ENCODE measurements at places on chromosomes 2 and 18.

- DNase-seq = no peak
Measured at GRCh38 chr18:74288730-74289129, 3.0 kb downstream of the CYB5A start.

DNA sequence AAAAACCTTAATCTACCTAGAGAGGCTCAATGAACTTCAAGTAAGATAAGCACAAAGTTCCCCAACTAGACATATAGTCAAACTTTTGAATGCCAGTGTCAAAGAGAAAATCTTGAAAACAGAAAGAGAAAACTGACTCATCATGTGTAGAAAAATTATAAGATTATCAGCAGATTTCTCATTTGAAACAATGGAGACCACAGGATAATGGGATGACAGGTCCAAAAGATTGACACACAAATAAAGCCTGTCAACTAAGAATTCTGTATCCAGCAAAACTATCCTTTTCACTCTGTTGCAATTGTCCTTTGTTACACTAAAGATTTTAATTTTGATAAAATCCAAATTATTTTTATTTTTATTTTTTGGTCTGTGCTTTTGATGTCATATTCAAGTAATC lies 61.6 kb downstream of the COPS8 start:
- no peak for DNase-seq

DNA sequence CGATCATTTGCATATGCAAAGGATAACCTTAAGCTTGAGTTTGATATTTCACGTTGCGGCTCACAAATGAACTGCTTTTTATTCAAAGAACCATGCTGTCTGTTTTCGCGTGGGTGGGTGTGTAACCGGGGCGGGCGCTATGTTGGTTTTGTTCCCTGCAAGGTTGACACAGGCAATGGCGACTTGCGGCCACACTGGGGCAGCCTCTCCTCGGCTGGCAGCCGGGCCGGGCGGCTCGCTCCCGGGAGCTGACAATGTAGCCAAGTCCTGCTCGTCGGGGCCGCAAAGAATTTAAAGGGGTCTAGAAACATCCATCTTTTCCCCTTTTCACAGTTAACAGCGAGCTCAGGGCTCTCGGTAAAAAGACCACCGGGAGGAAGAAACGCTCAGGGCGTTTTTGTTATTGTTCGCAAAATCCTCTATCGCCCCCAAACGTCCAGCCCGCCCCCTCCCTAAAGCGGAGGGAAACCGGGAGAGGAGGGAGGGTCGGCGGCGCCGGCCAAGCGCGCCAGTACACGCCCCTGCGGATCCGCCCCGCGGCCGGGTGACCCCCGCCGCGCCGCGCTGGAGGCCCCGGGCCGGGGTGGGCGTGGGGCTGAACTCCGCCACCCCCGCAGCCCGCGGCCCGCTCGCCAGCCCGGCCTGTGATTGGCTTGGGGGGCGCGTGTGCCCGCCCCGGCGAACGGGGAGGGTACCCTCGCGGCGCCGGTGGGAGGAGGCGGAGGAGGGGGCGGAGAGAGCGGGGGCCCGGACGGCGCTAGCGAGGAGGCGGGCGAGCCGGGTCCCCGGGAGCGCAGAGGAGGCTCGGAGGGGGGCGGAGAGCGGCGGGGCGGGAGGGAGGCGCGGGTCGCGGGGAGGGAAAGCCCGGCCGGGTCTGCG lies at the start of gene NEDD4L:
Gene NEDD4L (plus strand): TSS at position 736 of the 879 bp plus-strand sequence. CDS start 435 bp downstream, outside the sequence.
- DNase-seq = peak; percentile 11

GRCh38 chr2:161418715-161419637 lies 2.9 kb downstream of the TBR1 start:
- DNase-seq = no peak

DNA sequence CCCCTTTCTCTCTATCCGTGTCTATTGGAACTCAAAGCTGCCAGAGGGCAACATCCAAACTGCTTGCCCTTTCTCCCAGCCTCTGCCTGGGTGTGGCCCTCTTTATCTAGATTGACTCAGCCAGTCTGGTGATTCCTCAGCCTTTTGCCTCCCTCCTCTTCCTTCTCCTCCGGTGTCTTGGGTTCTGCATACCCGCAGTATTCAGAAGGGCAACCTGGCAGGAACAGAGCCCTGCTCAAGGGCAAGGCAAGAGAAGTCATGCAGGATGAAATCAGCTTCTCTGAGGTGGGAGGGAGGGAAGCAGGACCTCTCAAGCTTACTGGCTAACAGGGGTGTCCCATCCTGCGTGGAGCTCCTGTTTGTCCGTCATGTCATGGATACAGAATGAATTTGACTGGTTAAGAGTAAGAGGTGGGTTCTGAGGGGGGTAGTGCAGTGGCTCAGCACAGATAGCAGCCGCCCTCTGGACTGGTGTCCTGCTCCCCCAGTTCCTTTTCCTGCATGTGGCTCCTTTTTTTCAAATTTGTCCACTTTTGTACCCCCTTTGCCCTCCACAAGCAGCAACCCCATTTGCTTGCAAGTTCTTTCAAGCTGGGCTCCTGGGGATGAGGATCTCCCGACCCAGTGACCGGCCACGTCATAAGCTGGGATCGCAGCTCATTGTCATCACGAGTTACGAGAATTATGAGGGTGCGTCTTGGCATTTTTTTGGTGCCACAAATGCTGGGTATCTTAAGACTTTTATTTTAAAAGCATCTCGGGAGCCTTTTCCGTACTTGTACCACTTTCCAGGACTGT lies 154.1 kb downstream of the FHOD3 start:
- no peak for DNase-seq

DNA sequence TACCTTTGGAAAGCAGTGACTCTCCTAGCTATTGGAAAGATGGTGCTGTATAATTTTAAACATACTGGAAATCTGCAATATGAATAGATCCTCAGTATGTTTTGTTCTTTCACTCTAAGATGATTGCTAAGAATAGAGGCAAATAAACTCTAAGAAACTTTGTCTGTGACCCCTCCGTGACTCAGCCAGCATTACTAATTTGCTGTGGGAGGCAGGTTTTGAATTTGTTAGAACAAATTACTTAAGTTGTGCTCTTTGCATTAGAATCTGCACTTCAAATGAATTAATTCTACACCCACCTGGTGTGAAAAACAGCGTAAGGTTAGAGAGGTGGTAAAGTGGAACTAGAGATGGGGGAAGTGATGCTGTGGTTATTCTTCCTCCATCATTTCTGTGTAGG lies 142.2 kb downstream of the RAPGEF4 start:
- DNase-seq = no peak

DNA sequence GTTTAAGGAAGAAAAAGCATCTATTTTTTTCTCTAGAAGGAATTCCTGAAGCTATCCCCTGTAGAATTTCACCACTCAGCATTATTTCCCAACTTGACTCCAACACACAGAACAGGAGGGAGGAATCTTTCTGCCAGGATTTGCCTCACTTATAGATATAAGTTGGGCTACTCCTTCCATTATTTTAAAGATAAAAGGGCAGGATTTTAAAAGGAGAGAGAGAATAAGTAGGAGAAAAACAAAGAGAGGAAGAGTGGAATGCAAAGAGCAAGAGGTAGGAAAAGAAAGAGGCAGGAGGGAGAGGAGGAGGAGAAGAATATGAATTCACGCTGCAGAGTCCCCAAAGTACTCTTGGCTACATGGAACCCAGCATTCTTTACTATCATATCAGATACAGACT lies 182.5 kb downstream of the TCF4 start:
- DNase-seq = no peak

GRCh38 chr2:25109822-25110221 lies 58.6 kb downstream of the POMC start:
- no peak for DNase-seq

DNA sequence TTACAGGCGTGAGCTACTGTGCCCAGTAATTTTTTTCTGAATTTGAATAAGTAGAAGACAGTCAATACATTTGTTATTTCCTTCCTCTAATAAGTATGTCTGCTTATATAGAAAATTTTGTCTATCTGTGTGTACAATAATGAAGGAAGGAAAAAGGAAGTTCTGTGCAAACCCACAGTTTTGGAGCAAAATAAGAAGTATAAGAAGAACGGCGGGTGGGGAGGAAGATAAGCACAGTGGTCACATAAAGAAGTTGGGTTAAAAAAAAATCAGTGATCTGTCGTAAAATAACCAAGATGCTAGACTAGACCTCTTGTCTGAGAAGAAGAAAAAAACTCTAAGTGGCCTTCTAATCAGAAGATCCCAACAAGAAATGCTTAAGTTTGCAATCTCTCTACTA lies 20.2 kb downstream of the MGAT4A start:
- no peak for DNase-seq

Data from NCI-H187 treated with DMSO at 0.1 percent for 48 hours (cell line).